ENCODE measurements at places on chromosomes 4 and X.

- no peak for DNase-seq
These were observed 297.5 kb upstream of the PABPC4L start for GRCh38 chr4:134499074-134499473.

GRCh38 chr4:187992971-187993370 is 2.6 kb upstream of the ZFP42 start:
- no peak for DNase-seq

- no peak for DNase-seq
These were observed 10.0 kb downstream of the ABHD18 start for GRCh38 chr4:127975121-127975770.

DNA sequence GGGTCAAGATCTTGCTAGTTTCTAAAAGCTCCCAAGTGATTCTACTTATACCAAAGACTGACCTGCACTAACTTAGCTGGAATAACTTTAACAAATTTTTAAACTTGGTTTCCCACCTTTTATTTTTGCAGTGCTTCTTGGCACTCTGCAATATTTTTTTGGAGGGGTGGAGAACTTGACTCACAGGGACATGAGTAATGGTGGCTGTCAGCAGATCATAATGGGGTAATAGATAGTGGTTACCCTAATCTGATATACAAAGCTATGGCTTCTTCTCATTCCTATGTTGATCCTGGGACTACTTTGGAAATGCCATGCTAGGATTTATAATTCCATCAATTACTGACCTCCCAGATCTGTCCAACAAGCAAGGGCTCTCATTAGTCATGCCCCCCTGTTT is 295.7 kb downstream of the GPAT3 start:
- DNase-seq, result no peak

GRCh38 chr4:155789391-155789790 is 30.6 kb downstream of the GUCY1B1 start:
- DNase-seq, result no peak

GRCh38 chr4:181520790-181521189 is 722.4 kb upstream of the TENM3 start:
- no peak for DNase-seq

- DNase-seq, result no peak
These were observed 31.7 kb upstream of the PRPS1 start for GRCh38 chrX:107596651-107597050.

GRCh38 chrX:78314561-78314960 is 12.8 kb downstream of the CYSLTR1 start:
- DNase-seq, result no peak
